ENCODE measurements at places on chromosomes 12 and 14.

DNA sequence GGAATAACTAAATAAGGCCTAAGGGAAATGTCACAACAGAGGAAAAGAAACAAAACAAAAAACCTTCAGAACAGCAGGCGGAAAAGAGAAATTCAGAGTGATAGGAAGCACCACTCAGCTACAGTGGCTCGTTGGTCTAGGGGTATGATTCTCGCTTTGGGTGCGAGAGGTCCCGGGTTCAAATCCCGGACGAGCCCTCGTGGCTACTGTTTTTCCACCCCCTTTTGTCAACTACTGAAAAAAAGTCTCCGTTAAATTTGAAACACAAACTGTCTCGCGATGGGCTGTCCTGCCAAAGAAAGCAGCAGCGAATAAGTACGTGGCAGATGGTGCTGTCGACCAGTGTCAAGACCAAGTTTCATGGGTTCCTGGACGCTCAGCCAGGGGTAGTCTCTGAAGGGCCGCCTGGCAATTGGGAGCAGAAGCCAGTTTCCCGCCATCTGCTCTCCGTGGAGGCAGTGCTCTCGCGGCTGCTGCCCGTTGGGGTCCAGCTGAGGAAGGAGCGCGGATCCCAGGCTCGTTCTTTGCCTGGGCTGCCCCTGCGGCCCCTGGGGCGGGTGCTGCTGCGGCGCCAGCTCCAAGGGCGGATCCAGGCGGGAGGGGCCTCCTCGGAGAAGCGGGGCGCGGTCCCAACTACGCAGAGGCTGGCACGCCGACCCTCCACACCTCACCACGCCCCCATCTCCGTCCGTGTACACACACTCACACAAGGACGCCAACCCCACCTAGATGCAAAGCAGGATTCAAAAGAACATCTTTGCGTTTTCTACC is at the start of gene RNASE4:
TSS of gene RNASE4 (plus strand) at position 670 of the 771 bp plus-strand sequence. CDS start 14,812 bp downstream, outside the sequence.
- peak; percentile 85 for DNase-seq

DNA sequence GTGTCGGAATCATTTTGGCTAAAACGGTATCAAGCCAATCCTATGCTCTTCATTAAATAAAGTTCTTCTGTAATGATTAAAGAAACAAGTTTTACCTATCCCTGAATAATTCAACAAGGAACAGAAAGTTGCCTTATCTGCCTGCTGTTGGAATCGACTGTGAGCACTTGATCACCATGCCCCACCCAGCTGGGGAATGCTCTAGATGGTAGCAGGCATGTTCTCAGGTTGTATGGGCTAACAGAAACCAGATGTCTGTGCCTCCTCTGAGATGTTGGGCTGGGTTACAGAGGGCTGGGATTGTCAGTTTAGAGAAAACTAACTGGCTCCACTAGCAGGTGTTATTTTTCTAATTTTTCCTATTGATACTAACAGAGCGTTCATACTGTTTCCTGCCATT is 28.9 kb downstream of the RTRAF start:
- DNase-seq: no peak

- no peak for DNase-seq
These were observed 180.6 kb upstream of the CAND1 start for GRCh38 chr12:67088401-67089118.

GRCh38 chr12:48936379-48936979 is 11.2 kb upstream of the FKBP11 start:
- peak; percentile 89 for DNase-seq

DNA sequence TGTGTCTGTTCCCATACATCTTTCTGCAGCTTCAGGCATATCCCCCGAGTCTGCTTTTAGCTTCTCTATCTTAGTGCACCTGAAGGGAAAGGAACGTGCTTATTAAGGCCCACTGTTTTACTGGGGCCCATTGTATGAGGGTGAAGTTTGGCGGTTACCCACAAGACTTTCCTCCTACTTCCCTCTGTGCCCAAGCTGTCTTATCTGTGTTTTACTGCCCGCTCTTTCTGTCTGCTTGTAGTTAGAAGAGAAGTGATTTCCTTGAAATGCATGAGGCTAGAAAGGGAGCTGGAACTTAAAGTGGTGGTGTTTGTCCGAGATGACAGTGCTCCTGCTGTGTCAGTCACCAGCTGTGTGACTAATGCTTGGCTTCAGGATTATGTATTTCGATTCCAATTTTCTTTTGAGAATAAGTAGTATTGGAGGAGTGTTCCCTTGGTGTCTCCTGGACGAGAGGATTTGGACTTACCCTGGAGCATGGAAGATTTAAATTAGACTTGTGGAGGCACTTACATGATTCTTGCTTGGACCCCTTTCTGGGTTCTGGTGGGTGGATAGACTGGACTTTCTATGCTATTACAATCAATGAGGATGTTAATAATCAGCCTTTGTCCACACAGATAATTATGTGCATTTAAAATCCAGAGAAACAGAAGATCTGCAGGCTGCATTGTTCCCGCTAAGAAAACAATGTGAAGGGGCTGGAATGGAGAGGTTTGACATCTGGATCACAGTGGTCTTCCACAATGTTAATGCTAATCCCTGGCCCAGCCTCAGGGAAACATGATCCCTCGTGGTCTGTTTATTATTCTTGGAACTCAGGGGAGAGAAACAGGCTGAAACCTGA is 13.9 kb upstream of the KRT86 start:
- no peak for DNase-seq

- no peak for DNase-seq
These were observed 35.7 kb downstream of the IQSEC3 start for GRCh38 chr12:101969-102878.

- no peak for DNase-seq
These were observed 54.4 kb upstream of the TMEM263 start for GRCh38 chr12:106901276-106901675.

DNA sequence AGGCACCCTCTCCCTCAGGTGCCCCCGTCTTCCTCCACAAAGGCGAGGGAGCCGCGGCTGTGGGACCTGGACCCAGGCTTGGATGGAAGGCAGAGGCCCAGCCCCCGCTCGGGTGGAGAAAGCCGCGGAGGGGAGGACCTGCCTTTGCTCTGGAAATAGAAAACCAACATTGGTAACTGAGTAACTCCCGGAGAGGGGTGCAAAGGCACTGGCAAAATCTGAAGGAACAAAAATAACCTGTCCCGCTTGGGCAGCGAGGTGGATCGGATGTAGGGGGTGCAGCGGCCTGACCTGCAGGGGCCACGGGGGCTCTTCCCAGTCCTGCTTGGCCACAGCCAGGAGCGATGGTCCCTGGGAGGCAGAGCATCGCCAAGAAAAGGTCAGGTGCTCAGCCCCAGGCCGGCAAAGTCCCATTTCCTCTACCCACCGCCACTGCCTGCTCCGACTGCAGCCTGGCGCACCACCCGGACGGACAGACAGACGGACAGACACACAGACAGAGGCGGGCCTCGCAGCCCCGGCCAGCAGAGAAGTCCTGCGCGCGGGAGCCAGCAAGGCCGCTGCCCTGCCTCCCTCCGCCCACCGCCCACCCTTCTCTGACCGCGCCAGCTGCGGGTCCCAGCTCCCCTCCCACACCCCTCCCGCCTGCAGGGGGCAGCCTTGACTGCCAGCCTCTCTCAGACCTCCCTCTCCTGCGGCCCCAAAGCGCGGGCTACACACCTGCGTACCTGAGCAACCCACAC is 21.4 kb upstream of the TMEM106C start:
- peak; percentile 66 for DNase-seq

GRCh38 chr14:51410897-51411296 is 170.8 kb downstream of the TMX1 start:
- DNase-seq: no peak

- DNase-seq: no peak
These were observed 21.0 kb downstream of the AKT1 start for GRCh38 chr14:104774453-104775072.

- no peak for DNase-seq
These were observed 6.6 kb upstream of the SMIM10L1 start for GRCh38 chr12:11164384-11164783.

DNA sequence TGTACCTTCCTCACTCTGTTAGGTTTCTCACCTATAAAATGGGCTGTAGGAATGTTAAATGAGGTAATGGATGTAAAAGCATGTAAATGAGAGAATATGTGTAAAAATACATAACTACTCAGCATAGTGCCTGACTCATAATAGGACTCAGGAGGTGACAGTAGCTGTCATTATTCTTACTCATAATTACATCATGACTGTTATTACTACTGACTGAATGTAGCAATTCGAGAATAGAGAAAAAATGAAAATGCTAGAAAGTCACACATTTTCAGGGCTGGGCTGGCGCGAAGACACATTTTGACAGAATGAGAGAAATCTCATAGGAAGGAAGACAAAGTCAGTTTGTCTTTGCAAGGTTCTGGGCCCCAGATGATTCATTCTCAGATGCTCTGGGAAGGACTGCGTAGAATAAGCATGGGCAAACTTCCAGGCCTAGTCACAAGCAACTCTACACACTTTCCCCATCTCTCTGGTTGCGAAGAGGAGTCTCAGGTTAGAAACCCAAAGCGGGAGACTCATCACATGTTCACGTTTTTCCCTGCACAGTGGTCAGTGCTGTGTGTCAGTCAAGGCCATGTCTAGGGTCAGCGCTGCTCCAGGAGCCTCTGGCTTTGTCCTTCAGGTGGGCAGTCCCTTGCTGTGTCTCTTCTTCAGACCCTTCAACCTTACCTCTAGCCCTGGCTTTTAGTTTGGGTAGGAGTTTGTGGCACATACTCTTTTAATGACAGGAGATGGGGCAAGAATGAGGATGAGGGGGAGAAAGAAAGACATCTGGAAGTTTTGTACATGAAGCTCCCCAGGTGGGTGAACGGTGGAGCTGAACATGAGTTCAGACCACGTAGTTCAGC is 8.4 kb downstream of the GPRC5A start:
- DNase-seq: peak; percentile 77

DNA sequence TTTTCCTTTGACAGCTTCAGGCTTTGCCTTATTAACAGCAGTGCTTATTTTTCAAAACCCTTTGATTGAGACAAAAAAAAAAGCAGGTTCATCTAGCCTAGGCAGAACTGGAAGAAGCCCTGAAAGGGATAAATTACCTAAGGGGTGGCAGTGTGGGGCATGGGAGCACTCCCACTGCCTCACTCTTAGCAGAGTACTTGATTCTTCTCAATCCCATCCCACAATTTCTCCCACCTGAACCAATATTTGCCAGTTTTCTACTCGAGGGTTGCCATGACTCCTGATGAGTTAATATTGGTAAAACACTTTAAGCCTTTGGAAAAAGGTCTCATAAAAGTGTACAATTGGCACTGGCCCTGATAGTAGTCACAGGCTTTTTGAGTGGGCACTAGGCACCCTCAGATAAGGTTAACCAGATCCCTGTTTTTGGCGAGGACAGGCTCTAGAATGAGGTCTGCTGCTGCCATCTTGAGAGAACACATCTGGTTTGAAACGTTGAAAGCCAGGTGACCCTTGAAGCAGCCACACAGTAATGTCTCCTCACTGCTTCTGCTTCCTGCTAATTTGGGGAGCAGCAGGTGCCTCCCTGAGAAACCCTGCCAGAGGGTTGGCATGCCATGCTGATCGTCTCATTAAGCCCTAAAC is 320.0 kb downstream of the RAD51B start:
- no peak for DNase-seq

DNA sequence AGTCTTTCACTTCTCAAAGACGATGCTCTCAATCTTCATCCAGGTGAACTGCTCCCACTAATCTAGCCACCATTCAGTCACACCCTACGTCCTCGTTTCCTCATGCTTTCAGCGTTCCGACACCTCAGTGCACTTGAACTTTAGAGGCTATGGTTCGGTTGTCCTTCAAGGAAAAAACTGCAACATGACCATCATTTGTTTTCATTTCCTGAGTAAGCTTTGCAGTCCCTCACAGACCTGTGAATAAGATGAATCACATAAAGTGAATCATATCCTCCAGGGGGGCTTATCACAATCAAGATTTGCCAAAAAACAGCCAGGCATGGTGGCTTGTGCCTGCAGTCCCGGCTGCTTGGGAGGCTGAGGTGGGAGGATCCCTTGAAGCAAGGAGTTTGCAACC is 80.2 kb downstream of the TMCC3 start:
- no peak for DNase-seq

DNA sequence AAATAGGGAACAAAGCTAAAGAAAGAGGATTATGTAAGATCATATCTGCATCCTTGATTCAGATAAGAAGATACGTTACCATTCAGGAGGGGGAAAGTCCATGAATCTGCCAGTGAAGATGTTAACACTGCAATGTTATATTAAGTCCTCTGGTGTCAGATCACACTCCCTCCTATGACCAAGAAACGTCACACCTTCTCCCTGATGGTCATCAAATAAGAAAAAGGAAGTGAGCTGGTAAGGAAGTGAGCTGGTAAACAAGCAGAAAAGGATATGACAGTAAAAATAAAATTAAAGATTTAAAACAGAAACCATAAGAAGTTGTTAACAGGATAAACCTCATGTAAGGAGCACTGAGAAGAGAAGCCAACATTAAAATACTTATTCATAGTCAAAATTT is 340.2 kb downstream of the SEC23A start:
- no peak for DNase-seq

- no peak for DNase-seq
These were observed 580.2 kb downstream of the MED13L start for GRCh38 chr12:115697340-115697739.

- DNase-seq: no peak
These were observed 601 bp downstream of the MDGA2 start for GRCh38 chr14:47674543-47675465.

- no peak for DNase-seq
These were observed 56.9 kb downstream of the ATP23 start for GRCh38 chr12:57998251-57998650.

DNA sequence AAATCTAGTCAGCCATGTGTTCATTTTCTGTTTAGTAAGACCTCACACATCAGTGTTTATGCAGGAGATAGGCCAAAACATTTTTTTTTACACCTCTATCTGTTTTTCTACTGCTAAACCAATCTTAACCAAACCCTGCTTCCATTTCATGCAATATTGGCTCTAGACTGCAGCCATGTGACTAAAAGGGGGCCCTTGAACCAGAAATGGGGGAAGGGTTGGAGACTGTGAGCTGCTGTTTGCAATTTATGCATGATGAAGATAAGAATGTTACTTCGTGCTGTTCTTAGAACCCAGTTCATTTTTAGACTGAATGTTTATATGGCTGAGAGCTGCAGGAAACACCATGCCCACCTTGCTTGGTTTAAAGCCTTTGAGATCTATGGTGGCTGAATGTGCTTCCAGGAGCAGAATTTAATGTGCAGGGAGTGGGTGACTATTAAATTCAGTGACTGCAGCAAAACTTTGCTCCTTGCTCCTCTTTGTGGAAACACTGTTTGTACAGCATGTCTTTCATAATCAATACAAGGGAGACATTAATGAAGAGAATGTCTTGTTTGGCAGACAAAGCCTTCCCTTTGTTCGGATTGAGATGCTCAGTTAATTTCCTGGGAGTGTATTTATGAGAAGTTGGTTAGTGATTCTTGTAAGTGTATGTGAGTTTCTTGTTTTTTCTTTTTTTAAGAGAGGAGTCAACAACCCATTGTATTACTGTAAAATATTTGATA is 53.6 kb downstream of the CHST11 start:
- DNase-seq: no peak

- no peak for DNase-seq
These were observed 132.8 kb downstream of the RMST start for GRCh38 chr12:97595426-97595831.

- no peak for DNase-seq
These were observed 5.8 kb downstream of the ARHGEF40 start for GRCh38 chr14:21075719-21076437.

DNA sequence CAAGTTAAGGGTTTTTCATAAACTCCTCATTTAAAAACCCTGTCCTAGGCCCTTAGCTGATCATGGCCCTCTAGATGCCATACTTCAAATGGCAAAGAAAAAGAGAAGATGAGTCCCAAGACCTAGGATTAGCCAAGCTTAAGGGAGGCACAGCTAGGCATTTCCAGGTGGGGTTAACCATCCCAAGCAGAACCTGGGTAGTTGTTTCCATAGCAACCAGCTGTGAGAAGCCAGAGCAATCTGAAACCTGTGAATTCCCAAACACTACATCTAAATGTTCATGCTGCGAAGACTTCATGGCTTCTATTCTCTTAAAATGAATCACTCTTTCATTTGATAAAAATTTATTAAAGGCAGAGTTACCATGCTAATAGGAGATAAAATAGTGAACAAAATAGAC is 372.9 kb downstream of the C12orf50 start:
- DNase-seq: no peak

All from stimulated activated CD4-positive, alpha-beta T cell treated with anti-CD3 and anti-CD28 coated beads, Interleukin-15, amount 100 ng/mL, for 24 hours (primary cell).